ENCODE measurements at places on chromosomes 5 and 9. TPM values are rescaled to one million over a fixed set of nuclear protein-coding genes. Genes with fewer than 3 reads are reported as not detected.

DAPK1 gene
- 6.3 TPM for total RNA-seq

- DNase-seq, result no peak
Measured at GRCh38 chr9:3271581-3271980, 254.2 kb downstream of the RFX3 start.

- DNase-seq, result no peak
Measured at GRCh38 chr5:159290741-159291140, 27.7 kb downstream of the UBLCP1 start.

GRCh38 chr5:568061-568781 lies 43.9 kb upstream of the CEP72 start:
- DNase-seq, result no peak

DNA sequence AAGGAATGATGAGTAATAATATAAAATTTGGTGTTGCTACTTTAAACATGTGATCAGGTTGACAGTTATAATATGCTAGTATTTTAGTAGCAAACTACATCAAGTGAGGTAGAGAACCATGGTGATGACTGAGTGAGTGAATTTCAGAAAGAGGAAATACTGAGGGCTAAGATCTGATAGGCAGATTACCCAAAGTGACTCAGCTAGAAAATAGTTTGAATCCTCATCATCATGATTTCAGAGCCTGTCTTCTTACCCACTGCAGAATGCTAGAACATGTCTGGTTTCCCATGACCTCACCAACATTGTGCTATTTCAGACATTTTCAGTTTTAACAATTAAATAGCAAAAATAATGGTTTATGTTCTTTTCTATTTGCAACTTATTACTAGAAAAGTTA lies 602.1 kb downstream of the TAF11L14 start:
- no peak for DNase-seq

- no peak for DNase-seq
Measured at GRCh38 chr5:139459451-139459934, 3.0 kb downstream of the ECSCR start.

All from Right ventricle myocardium inferior (tissue), 1 donor.